ENCODE measurements at places on chromosomes 11 and 22.

DNA sequence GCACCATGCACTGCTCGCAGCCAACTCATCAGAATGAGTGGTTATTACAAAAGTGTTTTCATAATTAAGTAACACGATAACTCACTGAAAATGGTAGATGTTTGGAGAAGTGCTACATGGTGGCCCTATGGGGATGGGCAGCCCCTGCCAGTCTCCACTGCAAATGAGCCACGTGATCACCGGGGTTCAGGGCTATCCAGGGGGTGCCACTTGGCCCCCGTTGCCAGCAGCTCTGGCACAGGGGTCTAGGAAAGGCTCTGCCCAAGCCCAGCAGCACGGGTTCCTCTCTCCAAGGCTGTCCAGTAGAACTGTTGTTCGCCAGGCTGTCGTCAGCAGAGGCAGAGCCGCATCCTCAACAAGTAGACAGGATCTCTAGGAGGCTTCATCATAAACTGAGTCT is 382.1 kb upstream of the B3GAT1 start:
- no peak for DNase-seq

DNA sequence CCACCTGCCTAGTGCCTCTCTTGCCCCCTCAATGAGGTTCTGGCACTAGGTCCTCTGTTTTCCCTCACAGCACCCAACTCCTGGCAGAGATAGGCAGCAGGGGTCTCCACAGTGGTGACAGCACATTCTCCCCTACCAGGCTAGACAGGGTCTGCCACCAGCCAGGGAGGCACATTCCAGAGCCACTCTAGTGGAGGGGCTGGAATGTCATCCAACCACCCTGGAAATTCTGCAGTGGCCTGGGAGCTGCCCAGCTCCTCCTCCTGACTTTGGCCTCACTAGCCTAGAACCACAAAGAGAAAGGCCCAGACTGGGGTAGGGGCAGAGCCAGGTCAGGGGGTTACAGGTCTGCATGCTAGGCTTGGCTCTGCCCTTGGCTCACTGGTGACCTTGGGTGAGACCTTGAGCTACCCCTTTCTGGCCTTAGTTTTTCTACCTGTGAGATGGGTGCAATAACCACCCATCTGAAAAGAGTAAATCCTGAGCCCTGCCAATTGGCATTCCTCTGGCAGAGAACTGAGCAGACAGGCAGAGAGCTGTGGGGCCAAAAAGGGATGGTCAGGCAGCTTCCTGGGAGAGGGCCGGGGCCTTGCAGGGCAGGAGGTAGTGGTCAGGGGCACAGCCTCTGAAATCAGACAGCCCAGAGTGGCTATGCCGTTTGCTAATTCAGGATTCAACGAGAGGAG is 7.1 kb downstream of the P2RY2 start:
- no peak for DNase-seq

- DNase-seq, result no peak
These were observed 626.3 kb upstream of the LRRC4C start for GRCh38 chr11:42085736-42086135.

DNA sequence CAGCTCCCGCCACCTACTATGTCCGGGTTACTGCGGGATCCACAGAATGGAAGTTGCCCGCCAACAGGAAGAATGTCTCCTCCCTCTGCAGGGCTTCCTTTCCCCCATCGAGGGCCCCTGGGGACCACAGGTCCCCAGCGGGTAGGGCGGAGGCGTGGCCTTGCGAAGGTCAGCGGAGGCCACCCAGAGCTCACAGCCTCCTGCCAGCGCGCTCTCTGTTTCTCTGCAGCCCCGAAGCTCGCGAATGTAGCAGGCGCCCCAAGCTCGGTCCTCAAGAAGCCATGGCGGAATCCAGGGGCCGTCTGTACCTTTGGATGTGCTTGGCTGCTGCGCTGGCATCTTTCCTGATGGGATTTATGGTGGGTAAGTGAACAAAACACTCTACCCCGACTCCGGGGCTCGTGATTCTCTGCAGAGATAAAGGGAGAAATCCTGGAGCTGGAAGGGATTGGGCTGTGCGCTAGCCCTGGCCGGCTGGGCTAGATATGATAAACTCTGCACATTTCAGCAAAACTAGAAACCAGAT is at the start of gene NAALAD2:
NAALAD2 (plus strand) TSS at position 186 of the 526 bp plus-strand sequence; CDS start at position 282, 96 bp downstream.
- no peak for DNase-seq

GRCh38 chr11:125553357-125553756 is 15.9 kb upstream of the EI24 start:
- DNase-seq, result no peak

DNA sequence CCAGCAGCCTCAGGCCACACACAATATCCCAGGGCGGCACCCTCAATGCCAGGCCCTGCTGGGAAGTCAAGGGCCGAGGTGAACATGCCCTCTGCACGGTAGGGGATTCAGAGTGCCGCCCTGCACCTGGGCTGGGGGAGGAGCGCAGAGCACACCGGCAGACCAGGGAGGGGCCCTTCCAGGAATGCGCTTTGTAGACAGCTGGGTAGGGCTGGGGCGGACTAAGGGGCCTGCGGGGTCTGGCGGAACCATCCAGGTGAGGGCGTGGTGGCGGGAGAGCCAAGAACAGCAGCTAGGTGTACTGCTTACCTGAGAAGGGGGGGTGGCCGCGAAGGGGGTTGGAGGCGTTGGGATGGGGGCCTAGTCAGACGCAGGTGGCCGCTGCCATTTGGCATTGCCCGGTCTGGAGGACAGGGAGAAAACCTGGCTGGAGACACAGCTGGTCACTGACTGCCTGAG is 26.0 kb downstream of the DUSP8 start:
- DNase-seq, result no peak

DNA sequence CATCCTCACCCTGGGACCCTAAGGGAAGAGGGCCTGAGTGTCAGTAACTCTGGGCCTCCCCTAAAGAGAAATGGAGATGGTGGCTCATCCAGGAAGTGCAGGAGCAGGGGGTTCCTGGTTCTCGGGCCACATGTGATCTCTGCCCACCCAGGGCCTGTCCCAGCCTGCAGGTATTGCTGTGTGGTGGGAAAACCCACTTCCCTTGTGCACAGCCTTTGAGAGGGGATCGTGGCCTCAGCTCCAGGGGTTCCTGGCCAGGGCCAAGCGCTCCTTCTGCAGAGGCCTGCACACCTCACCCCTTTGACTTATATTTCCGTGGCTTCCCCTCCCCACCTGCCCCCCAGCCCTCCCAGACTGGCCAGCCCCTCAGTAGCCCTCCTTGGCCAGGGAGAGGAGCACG is 213.5 kb downstream of the OR4C45 start:
- no peak for DNase-seq

GRCh38 chr22:46033256-46034200 is 56.6 kb upstream of the WNT7B start:
- DNase-seq, result no peak

DNA sequence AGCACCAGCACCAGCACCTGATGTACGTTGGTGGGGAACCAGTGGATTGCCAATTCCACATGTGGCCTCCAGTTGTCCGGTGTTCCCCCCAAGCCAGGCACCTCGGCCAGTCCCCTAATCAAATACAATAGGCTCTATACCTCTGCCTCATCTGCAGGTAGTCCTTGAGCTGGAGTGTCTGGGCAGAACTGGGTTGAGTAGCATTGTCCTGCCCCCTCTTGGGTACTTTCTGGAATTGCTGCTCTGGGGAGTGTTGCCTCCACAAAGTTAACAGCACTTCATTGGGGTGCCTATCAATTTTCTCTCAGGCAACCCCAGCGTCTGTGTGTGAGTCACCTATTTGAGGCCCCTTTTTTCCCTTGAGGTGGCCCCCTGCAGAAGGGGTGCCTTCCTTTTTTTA is 413.0 kb upstream of the LARGE1 start:
- no peak for DNase-seq

DNA sequence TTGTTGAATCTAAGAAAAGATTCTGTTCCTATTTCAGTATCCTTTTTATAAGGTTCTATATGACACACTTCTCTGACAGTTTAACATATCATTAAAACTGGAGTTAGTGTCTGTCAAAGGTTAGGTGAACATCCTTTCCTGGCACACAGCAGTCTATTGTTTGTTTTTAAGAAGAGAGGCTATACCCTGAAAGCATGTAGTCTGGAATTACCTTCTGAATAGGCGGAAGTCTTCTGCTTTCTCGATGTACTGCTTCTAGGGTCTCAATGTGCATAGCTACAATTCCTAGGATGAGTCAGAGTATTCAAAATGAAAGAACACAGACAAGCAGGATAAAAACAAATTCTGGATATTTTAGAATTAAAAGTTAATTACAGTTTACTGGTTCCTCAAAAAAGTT is 188.6 kb downstream of the SWAP70 start:
- DNase-seq, result no peak

DNA sequence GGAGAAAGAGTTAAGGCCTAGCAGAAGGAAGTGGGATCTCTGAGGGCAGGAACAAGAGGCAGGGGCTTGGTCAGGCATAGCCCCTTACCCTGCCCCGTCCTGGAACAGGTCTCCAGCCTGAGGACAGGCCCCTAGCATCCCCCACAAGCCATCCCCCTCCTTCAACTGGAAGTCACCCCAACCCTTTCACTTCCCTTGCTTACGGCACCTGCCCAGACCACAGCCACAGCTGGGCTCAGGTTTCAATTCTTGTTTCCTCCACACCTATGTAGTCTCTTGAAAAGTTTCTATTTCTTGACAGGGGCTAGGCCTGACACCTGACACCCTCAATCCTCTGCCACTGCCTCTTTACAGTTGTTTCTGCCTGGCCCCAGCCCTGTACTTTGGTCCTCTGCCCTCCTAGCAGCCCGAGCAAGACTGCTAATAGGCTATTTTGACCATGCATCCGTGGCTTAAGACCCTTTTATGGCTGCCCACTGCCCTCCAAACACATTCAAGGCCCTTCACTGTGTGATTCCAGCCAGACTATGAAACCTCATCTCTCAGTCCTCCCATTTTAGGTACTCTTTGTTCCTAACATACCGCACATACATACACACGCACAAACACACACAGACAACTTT is 10.9 kb upstream of the FCHSD2 start:
- no peak for DNase-seq

GRCh38 chr22:20408891-20409290 is 14.9 kb downstream of the ZNF74 start:
- DNase-seq, result no peak

DNA sequence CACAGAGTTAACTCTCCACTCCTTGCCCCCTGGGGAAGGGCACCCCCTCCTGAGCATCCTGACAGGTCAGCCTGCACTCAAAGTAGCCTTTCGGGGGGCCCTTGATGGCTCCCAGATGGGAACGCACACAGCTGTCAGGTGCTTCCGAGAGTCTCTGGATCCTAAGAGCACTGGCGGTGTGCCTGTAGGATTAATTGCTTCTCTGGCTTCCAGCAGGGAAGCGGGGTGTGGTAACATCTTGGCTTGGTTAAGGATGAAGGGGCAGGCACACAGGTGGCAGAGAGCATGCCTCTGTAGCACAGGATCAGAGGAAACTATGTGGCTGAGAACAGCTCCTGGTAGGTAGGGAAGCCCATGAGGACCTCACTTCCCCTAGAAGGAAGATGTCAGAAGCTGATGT is 199.8 kb downstream of the MIAT start:
- no peak for DNase-seq

- no peak for DNase-seq
These were observed 491.4 kb upstream of the RAG2 start for GRCh38 chr11:37089439-37089838.

DNA sequence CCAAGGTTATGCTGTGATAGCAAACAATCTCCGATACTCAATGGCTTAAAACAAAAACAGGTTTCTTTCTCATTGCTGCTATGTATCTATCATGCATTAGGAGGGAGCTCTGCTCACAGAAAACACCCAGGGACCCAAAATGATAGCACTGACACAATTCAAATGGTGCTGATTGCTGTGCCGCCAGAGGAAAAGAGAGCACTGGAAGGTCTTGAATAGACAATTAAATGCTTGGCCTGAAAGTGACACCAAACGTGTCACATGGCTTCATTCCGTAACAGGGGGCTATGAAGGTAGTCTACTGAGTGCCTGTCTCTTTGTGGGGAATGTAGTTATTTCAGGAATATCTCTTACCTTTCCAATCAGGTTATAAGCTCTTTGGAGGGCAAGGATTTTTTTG is 94.2 kb downstream of the FAR1 start:
- DNase-seq, result no peak

DNA sequence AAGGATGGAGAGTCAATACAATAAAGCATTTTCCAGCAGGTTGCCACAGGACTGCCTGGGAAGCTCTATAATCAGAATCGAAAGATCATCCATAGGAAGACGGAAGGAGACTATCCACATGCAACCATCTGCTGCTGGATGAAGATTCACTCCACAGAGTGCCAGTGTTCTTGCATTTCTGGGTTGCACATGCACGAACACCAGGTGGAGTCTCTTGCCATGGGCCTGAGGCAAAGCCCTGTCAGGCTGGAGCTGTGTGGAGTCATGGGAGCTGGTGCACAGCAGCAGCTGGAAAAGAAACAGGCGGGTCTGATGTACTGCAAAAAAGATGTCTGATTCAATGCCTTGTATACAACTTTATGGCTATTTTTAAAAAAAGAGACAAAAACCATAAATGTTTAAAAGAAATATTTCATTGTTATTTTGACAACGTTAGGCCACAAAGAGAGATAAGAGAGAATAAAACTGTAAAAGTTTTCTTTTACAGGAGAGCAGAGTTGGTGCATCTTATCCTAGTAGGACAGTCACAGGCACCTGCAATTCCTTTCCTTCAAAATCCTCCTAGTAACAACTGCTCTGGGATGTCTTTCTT is 12.9 kb upstream of the FAT3 start:
- no peak for DNase-seq

- DNase-seq, result no peak
These were observed 56.8 kb downstream of the ZBTB16 start for GRCh38 chr11:114116357-114116756.

DNA sequence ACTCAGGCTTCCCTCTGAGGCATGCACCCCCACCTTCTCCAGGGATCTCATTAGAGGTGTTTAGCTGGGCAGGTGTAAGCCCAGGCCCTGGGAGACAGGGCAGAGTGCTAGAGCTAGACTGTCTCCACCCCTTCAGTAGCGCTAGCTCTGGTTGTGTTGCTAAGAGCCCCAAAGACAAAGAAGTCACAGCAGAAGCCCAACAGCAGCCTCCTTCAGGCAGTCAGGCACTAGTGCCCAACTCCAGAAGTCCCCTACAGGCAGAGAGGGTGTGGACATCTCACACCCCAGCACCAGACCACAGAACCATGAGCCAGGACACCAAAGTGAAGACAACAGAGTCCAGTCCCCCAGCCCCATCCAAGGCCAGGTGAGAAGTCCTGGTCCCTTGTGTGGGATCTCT is at the start of gene CNGA4:
CNGA4 (plus strand) TSS at position 188 of the 400 bp plus-strand sequence; CDS start at position 306, 118 bp downstream.
- no peak for DNase-seq

GRCh38 chr11:17892409-17892808 is 120.4 kb downstream of the SERGEF start:
- no peak for DNase-seq

All from stimulated activated CD4-positive, alpha-beta T cell treated with anti-CD3 and anti-CD28 coated beads, Interleukin-1b, Interleukin-23, amount 100 ng/mL, for 1 hour (primary cell).